ENCODE measurements at places on chromosomes 1 and 21. TPM values are rescaled to one million over a fixed set of nuclear protein-coding genes. Genes with fewer than 3 reads are reported as not detected.

FCRL5 gene
- polyA plus RNA-seq: 0.19 TPM

DNA sequence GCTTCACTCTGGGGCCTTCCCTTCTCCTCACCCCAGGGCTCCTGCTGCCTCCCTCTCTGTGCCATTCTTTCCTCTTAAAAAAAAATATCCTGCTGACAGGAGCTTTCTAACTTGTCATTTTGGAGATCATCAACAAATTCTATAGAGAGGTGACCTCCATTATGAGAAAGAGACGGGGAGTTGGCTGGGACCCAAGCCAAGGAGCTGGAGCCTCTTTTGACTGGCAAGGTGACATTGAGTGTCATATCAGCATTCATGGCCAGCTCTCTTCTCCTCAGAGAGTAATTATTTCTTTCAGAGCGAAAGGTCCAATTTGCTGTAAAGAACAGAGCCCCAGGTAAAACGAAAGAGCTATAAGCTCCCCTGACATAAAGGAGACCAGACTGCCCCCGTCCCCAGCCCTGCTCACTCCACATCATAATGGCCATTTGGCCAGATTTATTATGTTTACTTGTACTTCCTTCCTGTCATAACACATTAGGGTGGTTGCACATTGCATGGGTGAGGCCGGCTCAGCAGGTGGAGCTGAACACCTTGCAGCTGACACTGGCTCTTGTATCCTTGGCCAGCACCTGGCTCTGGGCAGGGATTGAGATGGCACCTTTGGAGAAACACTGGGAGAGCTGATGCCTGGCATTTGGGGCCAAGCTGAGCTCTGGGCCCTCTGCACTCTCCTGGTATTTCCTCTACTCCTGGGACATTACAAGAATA, 404.0 kb upstream of the VAMP3 start:
- no peak for DNase-seq

- DNase-seq: no peak
These were observed 228.8 kb downstream of the DISC1 start for GRCh38 chr1:231855361-231855760.

DNA sequence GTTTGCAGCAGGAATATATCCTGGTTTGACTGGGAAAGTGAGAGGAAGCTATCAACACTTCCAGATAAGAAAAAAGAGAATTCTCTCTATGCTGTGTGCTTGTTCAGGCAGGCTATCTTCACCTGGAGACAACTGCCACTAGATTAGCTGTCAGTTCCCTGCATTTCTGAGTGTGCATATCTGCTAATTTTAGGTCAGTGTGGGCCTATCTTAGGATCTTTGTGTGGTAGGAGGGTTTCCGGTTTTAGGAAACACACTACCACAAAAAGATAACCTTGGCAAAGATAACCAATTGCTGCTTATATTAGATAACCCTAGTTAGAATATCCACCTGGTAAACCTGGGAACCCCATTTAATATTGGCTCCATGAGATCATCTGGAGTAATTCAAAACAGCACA, 22.5 kb upstream of the GBP5 start:
- DNase-seq: no peak

DNA sequence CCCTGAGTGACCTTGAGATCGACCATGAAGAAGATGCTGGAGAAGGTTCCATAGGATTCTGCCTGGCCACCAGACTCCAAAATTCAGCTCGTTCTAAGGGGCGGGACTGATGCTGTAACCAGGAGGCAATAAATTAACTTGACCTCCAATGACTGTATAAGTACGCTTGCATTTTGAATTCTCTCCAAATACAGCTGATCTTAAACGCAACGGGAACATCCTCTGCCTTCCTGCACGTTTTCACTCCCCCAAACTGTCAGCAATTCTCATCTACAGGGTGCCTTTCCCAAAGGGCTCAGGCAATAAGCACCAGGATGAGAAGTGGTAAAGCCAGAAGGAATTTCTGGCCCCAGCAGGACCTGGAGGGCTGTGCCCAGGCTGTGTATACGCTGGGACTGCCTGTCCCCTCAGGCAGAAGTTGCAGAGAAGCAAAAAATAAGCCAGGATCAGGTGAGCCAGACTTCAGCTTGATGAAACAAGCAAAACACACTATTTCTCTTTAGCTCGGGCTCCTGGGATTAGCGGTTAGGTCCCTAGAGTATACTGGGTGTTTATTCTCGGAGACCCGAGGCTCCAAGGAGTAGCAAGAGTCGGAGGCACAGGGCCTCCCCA, 124.8 kb downstream of the LRIG2 start:
- no peak for DNase-seq
